ENCODE measurements at places on chromosomes 3 and 15. TPM values are rescaled to one million over a fixed set of nuclear protein-coding genes. Genes with fewer than 3 reads are reported as not detected.

DNA sequence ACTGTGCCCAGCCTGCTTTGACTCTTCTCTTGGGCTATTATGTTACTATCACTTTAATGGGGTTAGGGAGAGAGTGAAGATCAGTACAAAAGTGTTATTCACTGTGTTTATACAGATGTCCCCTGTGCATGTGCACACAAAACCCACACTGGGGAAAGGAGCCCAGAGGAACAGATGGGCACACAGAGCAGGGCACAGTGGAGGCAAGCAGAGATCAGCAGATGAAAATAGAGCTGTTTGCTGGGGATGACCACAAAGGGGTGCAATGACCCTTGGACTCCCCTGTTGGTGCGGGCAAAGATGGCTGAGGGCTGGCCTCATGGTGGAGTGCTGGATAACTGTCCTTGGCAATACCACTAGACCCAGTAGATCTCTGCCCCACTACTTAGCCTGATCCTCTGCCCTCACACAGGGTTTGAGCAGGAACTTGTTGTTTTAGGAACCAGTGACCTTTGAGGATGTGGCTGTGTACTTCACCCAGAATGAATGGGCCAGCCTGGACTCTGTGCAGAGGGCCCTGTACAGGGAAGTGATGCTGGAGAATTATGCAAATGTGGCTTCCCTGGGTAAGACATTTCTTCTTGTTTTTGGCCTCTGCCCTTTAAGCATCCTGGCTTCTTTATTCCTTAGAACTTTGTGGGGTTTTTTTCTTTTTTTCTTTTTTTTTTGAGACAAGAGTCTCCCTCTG is 5.3 kb downstream of the ZNF620 start:
- no peak for DNase-seq

DNA sequence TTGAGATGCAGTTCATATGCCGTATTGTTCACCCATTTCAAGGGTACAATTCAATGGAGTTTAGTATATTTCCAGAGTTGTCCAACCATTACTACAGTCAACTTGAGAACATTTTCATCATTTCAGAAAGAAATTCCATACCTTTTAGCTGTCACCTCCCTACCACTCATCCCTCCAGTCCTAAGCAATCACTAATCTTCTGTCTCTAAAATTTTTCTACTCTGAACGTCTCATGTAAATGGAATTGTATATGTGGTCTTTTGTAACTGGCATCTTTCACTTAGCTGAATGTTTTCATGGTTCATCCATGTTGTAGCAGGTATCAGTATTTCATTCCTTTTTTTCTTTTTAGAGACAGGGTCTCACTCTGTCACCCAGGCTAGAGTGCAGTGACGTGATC is 51.1 kb downstream of the CMTM7 start:
- no peak for DNase-seq

The IL1RAP gene
- total RNA-seq: 4.1 TPM

The RBPMS2 gene
- total RNA-seq: 7.9 TPM

The PLA2G4E gene
- total RNA-seq: not detected
